ENCODE measurements at places on chromosomes 3 and 15. TPM values are rescaled to one million over a fixed set of nuclear protein-coding genes. Genes with fewer than 3 reads are reported as not detected.

Gene FHIT
- total RNA-seq, result 10.2 TPM

Gene SMAD6
- 62.4 TPM for total RNA-seq

Gene REC114
- not detected for total RNA-seq

Gene SRGAP3
- 14.4 TPM for total RNA-seq

Gene DBR1
- total RNA-seq, result 14.6 TPM

Gene EHHADH
- 6.2 TPM for total RNA-seq

Gene SPTBN5
- total RNA-seq, result 35.0 TPM

Gene ALG1L2
- 1.1 TPM for total RNA-seq

GRCh38 chr15:95591270-95591669 is 739.2 kb upstream of the NR2F2 start:
- DNase-seq, result no peak

DNA sequence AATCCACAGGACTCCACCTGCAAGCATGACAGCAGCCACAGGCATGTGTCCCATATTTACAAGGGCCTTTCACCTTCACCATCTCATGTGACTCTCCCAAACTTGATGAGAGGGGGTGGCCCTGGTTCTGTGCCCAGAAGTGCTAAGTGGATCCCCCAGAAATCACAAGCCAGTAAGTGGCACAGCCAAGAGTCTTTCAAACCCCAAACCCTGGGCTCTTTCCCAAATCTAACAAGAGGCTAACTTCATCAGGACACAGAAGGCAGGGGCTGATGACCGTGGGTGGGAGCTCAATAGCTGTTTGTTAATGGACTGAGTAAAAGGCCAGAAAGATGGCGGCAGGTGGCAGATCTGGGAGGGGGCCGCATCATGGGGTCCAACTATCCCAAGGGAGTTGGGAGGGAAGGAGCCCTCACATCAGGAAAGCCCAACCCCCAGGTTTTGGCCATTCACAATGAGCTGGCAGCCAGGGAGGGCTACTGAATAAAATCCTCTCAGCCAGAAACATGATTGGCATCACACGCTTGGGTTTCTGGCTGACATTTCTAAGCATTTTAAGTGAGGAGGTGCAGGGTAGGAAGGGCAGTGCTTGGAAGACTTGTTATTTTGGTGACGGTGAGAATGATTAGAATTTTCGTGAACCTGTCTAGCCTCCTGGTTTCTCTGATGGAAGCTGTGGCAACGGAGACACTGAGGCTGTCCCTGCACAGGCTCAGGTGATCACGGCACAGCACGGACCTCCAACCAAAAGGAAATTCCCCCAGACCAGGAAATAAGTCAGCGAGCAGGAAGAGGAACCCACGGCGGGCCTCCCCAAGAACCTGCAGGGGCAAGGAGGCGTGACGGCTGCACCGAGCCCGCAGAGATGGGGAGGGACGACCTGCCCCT is 109.3 kb downstream of the OXNAD1 start:
- peak; percentile 70 for DNase-seq

GRCh38 chr15:78282324-78282723 is 17.1 kb downstream of the SKIC8 start:
- no peak for DNase-seq

GRCh38 chr15:85504749-85505676 is 124.6 kb downstream of the AKAP13 start:
- DNase-seq, result no peak

DNA sequence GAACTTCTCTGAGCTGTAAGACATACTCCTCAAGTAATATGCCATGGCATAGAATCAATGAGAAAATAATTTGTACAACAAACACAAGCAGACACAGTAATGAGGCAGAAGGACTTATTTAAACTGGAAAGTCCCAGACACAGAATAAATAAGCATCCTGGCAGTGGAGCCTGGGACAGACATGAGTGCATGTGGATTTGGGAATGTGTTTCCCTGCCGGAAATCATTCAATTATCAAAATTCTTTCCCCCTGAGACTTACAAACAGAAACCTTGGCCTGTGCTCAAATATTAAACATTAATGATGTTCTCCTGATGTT is 520.1 kb downstream of the ROBO1 start:
- no peak for DNase-seq

DNA sequence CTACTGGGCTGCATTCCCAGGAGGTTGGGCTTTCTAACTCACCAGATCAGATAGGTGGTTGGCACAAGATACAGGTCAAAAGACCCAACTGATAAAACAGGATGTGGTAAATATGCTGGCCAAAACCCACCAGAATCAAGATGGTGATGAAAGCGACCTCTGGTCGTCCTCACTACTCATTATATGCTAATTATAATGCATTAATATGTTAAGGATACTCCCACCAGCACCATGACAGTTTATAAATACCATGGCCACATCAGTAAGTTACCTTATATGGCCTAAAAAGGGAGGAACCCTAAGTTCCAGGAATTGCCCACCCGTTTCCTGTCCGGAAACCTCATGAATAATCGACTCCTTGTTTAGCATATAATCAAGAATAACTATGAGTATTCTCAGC is 31.6 kb downstream of the CFAP44 start:
- DNase-seq, result no peak

- DNase-seq, result no peak
Observed at GRCh38 chr3:112619295-112619694, 21.6 kb downstream of the CCDC80 start.

DNA sequence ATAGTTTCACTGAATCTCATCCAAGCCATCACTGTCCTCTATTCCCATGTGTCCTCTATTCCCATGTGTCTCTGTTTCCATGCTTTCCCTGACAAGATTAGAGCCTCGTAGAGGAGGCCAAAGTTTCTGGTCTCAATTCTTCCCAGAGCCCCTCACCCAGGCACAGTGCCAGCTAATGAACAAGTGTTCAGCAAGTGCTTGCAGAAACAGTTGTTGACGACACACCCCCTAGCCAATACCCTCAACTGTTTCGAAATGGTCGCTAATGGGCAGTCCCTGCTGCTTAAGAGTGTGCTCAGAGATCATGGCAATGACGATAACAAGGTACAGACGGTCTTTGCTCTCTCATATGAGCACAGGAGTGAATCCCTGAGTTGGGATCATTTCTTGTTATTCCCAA is 73.4 kb downstream of the FAM174B start:
- DNase-seq, result no peak

- no peak for DNase-seq
Observed at GRCh38 chr3:48215876-48216275, 7.4 kb upstream of the CAMP start.

DNA sequence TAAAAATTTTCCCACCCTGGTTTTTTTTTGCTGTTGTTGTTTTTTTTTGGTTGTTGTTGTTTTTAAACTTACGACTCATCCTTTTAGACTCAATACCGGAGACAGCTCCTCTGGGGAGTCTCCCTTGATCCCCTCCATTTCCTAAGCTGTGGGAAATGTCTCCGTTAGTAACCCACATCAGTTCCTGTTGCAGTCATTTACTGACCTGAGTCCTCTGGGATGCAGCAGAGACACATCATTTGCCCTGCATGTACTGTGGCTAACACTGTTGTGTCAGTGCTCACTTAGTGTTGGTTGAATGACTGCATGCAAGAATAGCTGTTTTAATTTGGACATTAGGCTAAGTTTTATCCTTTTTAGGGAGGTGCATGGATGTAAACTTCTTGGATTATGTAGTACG is 83.8 kb downstream of the MBNL1 start:
- DNase-seq, result no peak

GRCh38 chr15:60047701-60048100 is 43.6 kb downstream of the FOXB1 start:
- DNase-seq, result no peak

DNA sequence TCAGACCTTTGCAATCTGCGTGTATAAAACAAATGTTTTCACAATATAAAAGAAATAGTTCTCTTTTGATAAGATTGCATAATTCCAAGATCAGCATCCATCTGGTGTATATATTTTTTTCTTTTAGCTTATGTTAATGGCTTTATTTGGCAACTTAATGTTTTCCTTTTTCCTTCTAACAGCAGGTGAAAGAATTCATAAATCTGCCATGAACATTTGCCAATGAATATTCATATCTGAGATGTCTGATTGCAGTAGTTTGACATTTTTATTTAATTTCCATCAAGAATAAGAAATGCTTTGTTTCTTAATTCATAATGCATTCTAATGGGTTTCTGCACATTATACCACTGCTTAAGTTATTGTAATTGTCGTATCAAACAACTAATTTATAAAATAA is 184.4 kb upstream of the ROBO2 start:
- DNase-seq, result no peak

GRCh38 chr15:75073197-75073596 is 49.8 kb downstream of the PPCDC start:
- DNase-seq, result no peak

DNA sequence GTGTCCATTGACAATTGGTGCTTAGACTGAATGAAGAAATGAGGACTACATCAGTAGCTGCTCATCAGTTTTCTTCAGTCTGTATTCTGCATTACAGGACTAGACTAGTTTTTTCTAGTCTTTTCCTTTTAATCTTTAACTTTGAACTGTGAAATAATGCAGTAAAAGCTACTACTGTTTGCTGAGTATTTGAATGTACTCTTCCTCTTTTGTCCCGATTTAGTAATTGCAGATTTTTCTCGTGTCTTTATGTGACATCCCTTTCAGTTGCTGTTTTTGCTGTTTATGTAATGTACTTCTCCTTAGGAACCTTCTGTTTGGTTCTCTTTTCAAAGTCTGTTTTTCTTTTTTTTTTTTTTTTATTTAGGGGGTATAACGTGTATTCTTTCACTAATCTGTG is 17.4 kb downstream of the MFSD1 start:
- DNase-seq, result no peak

DNA sequence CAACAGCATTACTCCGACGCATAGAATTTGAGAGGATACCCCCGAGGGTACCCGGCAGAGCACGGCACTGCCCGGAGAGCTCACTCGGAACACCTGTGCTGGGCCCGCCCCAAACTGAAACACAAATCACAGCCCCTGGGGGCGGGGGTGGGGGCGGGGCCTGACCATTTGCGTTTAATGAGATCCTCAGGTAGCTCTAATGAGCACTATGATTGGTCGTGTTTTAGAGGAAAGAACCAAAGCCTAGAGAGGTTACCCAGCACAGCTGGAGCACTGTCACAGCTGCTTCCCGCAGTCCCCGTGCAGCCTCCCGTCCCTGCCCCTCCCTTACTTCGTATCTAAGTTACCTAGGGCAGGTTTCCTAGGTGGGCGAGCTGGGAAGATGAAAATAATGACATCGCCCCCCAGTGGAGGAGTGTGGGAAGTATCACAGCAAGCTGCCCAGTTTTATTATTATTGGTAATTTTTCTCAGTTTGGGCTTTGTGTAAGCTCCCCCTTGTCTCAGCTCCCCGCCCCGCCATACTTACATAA is 187.1 kb downstream of the PDE8A start:
- no peak for DNase-seq

DNA sequence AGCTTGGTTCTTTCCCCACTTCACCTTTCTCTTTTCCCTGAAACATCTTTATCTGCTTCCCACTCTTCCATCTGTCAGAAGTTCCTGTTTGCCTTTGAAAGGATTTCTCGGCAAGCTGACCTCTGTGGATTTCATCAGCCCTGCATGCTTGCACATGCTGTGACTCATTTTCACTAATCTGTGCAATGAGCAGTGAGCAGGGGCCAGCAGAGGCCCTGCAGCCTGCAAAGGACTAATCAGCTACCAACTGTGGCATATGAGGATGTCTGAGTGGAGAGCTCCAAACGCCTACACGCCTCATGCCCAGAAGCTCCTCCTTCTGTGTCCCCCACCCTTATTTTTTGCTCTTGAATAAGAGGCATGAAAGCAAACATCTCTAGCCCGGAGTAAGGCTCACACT is 333.0 kb upstream of the SEMA6D start:
- no peak for DNase-seq

DNA sequence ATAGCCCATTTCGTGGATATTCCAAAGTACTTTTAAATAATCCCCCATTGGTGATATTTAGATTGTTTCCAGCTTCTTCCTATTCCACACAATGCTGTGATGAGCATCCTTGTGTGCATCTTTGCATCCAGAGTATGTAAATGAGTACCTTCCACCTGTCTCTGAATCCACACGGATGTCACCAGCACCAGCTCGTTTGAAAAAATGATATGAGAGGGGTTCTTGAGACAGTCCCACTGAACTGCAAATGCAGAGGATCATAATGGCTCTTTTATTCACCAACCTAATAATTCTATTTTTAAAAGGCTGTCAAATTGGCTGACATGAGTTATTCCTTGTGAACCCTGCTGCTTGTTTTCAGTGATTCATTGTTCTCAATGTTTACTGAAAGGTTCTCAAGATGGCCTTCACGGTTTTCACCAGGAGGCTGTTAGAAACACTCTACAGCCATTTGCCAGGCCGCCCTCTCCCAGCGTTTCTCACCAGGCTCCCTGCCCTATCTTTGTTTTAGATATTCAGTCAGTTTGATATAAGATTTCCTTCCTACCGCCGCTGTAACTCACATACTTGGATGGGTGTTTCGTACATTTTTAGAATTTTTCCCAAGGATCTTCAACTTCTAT is 96.7 kb upstream of the PTPRG start:
- no peak for DNase-seq
